ENCODE measurements at places on chromosomes 4 and X.

GRCh38 chrX:56758456-56758855, 29.4 kb downstream of the NBDY start:
- DNase-seq = no peak

- DNase-seq = no peak
Measured at GRCh38 chr4:182521011-182521410, 277.8 kb downstream of the TENM3 start.

DNA sequence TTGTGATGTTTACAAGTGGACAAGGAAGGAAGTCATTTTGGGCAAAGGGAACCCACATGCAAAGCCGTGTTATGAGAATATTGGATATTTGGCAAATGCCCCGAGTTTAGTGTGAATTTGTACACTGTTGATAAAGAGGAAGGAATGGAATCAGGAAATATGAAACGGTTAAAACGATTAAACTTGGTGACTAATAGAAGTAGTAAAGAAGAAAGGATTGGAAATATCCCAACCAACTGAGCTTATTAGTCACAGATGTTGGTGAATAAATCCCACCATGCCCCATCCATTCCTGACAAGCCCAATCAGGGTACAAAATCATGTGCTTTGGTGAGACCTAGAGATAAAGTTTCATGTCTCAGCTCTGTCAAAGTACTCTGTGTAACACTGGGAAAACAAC, 22.0 kb downstream of the ARHGAP24 start:
- DNase-seq = no peak

- DNase-seq = no peak
Measured at GRCh38 chrX:15511563-15511962, 11.0 kb downstream of the BMX start.

GRCh38 chr4:184895012-184895695, 69.4 kb upstream of the ACSL1 start:
- no peak for DNase-seq

DNA sequence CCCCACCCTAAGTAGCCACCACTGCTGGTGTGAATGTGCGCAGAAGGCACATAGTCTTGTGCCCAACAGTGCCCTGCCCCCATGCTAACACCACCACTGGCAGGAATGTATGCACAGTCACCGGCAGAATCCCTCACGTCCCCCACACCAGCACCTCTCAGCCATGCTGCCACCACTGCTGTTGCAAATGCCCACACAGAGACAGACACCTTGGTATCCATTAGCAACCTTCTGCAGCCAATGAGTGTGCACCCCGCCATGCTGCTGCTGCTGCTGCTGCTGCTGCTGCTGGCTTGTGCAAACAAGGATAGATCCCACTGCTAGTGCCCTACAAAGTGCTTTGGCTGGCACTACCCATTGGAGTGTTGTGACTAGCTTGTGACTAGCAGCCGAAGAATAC, 52.4 kb upstream of the MMAA start:
- DNase-seq = no peak

DNA sequence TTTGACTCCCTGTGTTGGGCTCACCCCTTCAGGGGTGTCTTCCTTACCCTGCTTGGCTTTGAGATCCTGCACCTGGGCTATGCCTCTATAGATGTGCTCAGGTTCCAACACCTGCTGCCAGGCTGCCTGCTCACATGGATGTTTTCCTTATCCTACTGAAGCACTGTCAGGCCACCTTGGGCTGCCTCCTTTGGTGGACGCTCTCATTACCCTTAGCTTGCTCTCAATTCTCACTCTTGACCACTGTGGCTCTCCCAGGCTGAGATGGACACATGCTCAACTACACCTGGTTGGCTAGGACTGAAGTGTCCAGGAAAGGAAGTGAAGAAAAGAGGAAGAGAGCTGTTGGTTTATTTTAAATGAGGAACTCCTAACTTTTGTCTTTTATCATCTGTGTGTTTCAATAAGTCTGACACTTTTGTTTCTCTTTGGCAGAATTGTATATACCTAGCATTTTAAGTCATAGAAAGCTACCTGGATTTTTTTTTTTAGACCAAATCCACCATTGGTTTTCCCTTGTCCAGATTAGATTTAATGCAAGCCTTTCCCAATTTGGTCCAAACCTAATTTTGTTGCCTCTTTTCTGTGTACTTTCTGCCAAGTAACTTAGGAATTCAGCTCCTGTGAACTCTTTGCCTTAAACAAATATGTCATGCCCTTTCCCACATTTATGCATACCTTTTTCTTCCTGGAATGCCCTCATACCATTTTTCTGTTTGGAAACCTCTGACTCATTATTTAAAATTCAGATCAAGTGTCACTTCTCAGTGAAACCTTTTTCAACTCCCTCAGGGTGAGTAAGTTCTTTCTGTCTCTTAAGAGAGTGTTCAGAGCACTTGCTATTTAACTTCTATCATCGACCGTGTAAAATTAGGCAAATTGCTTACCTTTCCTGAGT, 175.8 kb downstream of the GC start:
- no peak for DNase-seq

DNA sequence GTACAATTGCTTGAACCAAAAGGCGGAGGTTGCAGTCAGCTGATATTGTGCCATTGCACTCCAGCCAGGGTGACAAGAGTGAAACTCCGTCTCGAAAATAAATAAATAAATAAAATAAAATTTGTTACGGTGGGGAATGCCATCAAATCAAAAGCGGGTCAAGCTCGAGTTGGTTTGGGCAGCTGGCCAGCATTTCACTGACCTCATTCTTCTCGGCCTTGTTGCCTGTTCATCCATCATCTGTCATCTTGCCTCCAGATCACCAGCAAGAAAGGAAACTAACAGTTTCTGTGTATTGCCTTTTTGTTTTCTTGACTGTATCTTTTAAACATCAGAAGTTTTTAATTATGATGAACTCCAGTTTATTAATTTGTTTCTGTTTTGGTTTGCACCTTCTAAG, 31.5 kb upstream of the KLHL2 start:
- no peak for DNase-seq

DNA sequence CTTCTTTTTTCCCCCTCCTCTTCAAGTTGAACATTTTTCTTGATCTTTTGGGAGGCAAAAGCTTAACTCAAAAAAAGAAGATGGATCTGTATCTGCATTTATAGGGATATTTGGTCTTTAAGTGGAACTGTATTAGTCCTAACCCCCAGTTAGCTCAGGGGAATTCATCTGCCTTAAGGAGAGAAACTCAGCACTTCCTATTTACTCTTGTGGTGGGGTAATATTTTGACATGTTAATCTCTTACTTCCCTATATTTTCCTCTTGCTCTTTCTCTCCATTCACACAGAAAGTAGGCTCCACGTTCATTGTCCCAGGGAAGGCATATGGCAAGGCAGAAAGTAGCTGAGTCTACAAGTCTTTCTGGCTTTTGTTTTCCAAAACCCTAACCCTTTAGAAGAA, 5.3 kb downstream of the LRRC66 start:
- DNase-seq = no peak

- DNase-seq = no peak
Measured at GRCh38 chr4:76197971-76198410, 15.6 kb downstream of the SCARB2 start.

DNA sequence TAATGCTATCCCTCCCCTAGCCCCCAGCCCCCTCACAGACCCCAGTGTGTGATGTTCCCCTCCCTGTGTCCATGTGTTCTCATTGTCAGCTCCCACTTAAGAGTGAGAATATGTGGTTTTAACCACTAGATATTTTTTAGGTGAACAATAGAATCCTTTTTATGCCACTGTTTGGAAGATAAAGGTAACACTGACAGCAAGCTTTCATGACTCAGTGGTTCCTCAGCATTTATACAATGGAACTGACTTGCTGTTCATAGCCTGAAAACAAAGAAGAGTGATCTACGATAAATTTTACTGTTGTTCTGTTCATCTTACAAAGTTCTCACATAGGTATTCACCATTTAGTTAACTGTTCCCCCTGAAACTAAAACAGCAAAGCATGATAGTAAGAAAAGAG, 147.8 kb downstream of the ARHGAP10 start:
- no peak for DNase-seq

DNA sequence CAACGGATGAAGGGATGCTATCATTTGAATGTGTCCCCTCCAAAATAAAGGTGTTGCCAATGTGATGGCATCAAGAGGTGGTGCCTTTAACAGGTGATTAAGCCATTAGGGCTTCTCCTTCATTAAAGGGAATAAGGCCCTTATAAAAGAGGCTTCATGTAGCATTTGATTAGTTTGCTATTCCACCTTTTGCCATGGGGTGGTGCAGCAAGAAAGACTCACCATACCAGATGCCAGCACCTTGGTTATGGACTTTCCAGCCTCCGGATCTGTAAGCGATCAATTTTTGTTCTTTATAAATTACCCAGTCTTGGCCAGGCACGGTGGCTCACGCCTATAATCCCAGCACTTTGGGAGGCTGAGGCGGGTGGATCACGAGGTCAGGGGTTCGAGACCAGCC, 7.9 kb upstream of the SLC25A43 start:
- peak; percentile 27 for DNase-seq

- peak; percentile 30 for DNase-seq
Measured at GRCh38 chr4:78951862-78952472, 12.7 kb upstream of the PAQR3 start.

GRCh38 chr4:98803251-98803650, 125.7 kb downstream of the EIF4E start:
- DNase-seq = no peak
